ENCODE measurements at places on chromosomes 3 and 15.

- DNase-seq, result no peak
These were observed 1.9 kb downstream of the TNIK start for GRCh38 chr3:171458071-171458863.

DNA sequence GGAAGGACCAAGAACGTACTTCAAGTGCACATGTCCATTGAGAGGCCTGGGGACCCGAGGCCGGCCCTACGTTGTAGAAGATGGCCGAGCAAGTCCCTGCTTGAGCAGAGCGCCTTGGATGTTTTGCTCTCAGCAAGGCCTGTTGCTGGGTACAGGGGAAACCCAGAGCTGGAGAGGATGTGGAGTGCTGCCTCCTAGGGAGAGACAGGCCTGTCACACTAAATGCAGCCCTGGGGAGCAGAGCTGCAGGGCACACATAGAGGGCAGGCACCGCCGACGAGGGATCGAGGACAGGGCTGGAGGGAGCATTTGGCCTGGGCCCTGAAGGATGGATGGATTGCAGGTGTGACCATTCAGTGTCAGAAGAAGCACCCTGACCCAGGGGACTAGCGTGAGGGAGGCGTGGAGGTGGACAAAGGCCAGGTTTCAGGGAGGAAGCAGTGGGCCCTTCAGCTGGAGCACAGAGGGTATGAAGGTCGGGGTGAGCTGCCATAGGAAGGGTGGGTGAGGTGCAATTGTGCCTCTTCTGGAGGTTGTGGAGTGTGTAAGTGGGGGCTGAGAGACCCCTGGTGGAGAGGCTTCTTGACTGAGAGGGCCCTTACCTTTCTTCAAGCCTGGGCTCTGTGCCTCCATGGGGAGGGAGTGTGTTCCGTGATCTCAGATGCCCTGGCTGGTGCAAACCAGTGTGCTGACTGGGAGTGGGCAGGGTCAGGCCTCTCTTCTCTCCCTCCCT, 142.4 kb downstream of the CHDH start:
- DNase-seq, result no peak

GRCh38 chr3:82194870-82195269, 433.4 kb upstream of the GBE1 start:
- DNase-seq, result no peak

DNA sequence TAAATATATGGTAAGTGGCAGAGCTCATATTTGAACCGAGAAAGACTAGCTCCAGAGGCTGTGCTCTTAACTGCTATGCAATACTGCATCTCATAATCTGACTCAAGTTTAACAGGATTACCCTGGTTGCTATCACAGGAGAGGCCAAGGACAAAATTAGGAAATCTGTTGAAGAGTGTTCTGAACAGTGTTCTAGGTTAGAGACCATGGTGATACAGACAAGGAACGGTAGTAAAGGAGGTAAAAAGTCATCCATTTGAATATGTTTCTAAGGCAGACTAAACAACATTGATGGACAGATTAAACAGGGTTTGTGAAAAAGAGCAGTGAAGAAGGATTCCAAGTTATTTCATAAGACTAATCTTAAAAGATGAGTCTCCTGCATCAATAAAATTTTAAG, 22.1 kb downstream of the PLOD2 start:
- no peak for DNase-seq

GRCh38 chr3:45365060-45365459, 23.3 kb upstream of the LARS2 start:
- DNase-seq, result no peak

DNA sequence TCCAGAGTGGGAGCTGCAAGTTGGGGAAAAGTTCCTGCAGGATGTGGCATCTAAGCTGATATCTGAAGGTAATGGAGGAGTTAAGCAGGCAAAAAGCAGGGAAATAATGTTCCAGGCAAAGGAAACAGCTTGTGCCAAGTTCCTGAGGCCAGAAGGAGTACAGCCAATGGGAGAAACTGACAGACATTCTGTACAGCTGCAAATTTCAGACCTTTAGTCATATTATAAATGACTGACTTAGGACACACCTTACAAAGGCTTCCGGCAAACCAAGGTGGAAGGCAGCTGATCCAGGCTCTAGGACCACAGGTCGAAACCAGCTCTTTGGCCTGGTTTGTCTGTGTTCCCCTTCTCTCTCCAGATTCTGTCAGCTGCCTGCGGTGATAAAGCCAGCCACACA, 9.3 kb downstream of the WWTR1 start:
- DNase-seq, result no peak

- DNase-seq, result no peak
These were observed 819 bp downstream of the KLHL40 start for GRCh38 chr3:42685891-42686820.

GRCh38 chr15:73265536-73266153, 103.1 kb downstream of the HCN4 start:
- DNase-seq, result peak; percentile 39

Measured in NCI-H1105 (cell line).